ENCODE measurements at places on chromosomes 16 and 17.

DNA sequence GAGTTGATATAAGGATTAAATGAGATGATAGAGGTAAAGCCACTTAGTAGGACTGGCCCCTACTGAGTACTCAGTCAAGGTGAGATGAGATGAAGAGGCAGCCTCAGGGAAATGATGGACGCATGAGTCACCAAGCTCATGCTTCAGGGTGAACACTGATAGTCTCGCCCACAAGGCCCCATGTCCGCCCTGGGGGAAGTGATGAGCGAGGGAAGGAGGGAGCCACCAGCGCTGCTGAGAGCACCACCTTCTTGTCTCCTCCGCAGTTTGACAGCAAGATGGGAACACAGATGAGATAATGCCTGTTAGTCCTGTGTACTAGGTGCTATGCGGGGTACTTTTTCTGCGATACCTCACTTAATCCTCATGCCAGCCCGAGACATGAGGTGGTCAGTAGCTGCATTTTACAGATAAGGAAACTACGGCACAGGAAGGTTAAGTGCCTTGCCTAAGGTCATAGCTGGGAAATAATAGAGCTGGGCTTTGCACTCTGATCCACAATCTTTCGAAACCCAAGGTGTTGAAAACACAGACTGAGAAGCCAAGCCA lies 383.0 kb downstream of the CPPED1 start:
- no peak for DNase-seq

- DNase-seq = no peak
These were observed 50.0 kb downstream of the RMI2 start for GRCh38 chr16:11395008-11395948.

GRCh38 chr16:67996666-67997065 lies 2.6 kb downstream of the DPEP2 start:
- no peak for DNase-seq

GRCh38 chr16:68229431-68230175 lies 6.3 kb downstream of the ESRP2 start:
- peak; percentile 25 for DNase-seq

GRCh38 chr16:3590736-3591435 lies 13.7 kb upstream of the NLRC3 start:
- DNase-seq = no peak

GRCh38 chr17:2749784-2750181 lies 331 bp upstream of the CCDC92B start:
- DNase-seq = peak; percentile 51

Measured in anterior cingulate cortex (tissue), 58 donors.